Peyer's patch (tissue), 4 donors: ENCODE measurements at places on chromosomes 2 and 18. TPM values are rescaled to one million over a fixed set of nuclear protein-coding genes. Genes with fewer than 3 reads are reported as not detected.

DNA sequence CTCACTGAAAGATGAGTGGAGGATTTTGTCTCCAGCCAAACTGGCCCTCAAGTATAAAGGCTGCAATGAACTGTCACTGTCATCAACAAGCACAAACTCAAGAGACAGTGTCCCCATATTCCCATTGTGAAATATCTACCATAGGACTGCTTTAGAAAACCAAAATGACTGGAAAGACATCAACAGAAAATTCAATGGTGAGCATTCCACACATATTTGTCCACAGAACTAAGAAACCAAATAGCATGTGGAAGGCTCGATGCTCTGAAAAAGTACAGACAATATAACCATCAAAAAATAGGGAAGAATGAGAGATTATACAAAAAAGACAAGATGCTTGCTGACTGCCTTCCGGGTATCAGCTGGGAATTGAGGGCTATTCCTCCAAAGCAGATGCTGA lies 37.6 kb downstream of the TGFBRAP1 start:
- H3K27ac ChIP-seq = no peak overlapping the region
- no peak for DNase-seq
- peaks cover 40% of the 10 kb centered on the region for H3K36me3 ChIP-seq
- no peaks in the 10 kb centered on the region for H3K4me1 ChIP-seq
- H3K27me3 ChIP-seq = no peaks in the 10 kb centered on the region
- no peak overlapping the region for H3K4me3 ChIP-seq

DNA sequence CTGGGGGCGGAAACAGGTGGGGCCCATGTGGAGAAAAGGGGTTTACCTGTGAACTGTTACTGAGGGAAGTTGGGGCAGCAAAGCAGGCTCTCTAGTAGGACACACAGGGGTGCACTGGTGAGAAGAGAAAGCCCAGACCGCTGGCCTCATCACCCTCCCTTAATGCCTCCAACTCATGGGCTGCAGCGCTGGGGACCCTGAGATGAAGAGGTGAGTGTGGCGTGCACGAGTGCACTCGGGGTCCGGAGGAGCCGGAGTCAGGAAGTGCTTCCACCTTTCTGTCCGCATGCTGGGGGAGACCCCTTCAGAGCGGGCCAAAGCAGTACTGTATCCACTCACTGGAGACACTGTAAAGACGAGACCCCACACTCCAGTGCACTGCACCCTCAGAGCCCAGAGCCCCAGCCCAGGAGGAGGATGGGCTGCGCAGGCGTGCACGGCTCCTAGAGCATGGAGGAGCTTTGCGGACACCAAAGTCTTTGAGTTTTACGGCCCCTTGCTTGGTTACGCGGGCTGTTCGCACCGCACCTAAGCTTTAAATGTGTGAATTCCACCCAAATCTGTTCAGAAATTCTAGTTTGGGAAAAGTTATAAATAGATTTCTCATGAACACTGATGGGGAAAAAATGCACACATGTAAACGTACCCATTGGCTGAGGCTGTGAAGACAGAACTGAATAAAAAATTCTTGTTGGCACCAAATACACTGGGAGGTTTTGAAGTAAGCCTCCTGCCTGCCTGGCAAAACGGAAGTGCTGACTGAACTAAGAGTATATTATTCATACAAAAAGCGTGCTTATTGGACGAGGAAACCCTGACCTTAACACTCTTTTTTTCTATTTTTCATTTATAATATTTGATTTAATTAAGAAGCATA lies 45.4 kb upstream of the PPP4R1 start:
- no peak for DNase-seq
- no peaks in the 10 kb centered on the region for H3K27me3 ChIP-seq
- no peaks in the 10 kb centered on the region for H3K36me3 ChIP-seq
- H3K27ac ChIP-seq = no peak overlapping the region

DNA sequence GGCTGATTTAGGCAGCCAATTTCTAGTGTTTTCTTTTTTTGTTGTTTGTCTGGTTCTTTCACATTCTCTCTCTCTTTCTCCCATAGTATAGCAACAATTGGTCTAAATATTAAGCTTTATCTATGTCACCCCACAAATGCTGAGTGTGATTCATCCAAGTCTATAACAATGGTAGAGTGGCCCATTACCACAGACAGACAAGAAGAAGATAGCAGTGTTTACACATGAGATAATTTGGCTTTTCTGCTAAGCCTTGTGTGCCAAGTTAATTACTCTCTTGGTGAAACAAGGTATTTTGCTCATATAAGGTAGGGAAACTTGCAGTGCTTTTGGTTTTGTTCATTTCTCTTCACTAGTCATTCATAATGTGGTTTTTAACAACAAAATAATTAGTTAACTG lies 166.5 kb downstream of the SLC8A1 start:
- no peaks in the 10 kb centered on the region for H3K27me3 ChIP-seq
- H3K4me3 ChIP-seq = no peak overlapping the region
- no peak for DNase-seq
- no peak overlapping the region for H3K27ac ChIP-seq
- H3K36me3 ChIP-seq = no peaks in the 10 kb centered on the region

GRCh38 chr18:70418546-70419311 lies 129.9 kb downstream of the SOCS6 start:
- no peak overlapping the region for H3K4me3 ChIP-seq
- H3K27ac ChIP-seq = peak overlapping the region; percentile 35
- H3K27me3 ChIP-seq = no peaks in the 10 kb centered on the region
- DNase-seq = no peak
- no peaks in the 10 kb centered on the region for H3K36me3 ChIP-seq

GRCh38 chr18:28820353-28820752 lies 643.4 kb upstream of the CDH2 start:
- no peak for DNase-seq
- no peak overlapping the region for H3K4me3 ChIP-seq
- H3K27me3 ChIP-seq = no peaks in the 10 kb centered on the region
- H3K27ac ChIP-seq = no peak overlapping the region

C2orf66 gene
- total RNA-seq = not detected

IL36B gene
- total RNA-seq = not detected

IL1F10 gene
- not detected for total RNA-seq

KIF3C gene
- total RNA-seq = 0.70 TPM

CLEC4F gene
- total RNA-seq = not detected

CROCC2 gene
- total RNA-seq = 0.27 TPM

SETBP1 gene
- total RNA-seq = 86.6 TPM
